ENCODE measurements at places on chromosomes 11 and 22.

DNA sequence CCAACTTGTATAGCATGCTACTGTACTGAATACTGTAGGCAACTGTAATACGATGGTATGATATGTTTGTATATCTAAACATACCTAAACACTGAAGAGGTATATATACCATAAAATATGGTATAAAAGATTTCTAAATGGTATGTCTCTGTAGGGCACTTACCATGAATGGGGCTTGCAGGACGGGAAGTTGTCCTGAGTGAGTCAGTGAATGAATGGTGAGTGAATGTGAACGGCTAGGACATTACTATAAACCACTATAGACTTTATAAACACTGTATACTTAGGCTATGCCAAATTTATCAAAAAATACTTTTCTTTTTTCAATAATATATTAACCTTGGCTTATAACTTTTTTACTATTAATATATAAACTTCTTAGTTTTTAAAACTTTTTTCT, 66.8 kb downstream of the ZC3H12C start:
- DNase-seq, result no peak

GRCh38 chr11:3109921-3110706, 52.9 kb upstream of the CARS1 start:
- peak; percentile 24 for DNase-seq

- no peak for DNase-seq
These were observed 13.2 kb downstream of the PPFIBP2 start for GRCh38 chr11:7527029-7527428.

DNA sequence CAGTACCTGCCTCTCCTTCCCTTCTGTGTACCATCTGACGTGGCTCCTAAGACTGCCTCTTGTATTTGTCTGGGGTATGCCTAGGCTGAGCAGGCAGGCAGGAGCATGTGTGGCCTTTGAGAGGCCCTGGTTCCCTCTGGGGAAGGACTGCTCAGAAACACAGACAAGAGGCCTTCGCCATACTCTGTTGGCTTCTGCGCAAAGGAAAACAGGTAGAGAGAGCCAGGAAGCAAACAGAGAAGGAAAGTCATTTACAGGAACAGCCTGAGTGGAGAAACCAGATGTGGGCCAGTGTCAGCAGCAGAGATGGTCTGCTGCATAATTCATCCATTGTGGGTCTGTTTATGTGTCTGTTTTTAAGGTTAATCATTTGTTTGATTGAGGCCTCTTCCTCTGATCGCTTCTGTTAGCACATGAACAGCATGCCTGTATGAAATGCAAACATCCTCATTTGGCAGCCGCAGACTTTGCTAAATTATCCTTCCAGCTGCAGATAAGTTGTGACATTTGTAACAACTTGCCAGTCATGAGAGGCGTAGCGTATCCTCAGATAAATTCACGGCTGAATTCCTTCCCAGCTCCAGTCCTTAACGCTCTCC, 119.4 kb downstream of the GALNT18 start:
- peak; percentile 55 for DNase-seq

GRCh38 chr11:120024046-120024445, 113.9 kb downstream of the TRIM29 start:
- DNase-seq, result no peak

DNA sequence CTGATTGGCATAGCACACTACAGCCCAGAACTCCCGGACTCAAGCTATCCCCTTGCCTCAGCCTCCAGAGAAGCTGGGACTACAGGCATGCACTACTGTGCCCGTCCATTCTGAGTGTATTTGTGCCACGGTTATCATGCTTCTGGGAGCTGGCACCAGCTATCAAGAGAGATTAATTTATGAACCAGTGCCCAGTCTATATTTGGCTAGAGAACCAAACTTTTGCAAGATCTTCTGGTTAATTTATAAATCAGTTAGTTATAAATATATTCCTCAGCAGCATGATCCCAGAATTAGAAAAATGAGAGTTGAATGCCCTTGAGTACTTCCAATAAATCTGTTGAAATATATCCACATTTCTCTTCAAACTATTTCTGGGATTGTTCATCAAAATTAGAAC, 67.5 kb upstream of the OR5AN1 start:
- no peak for DNase-seq

GRCh38 chr11:113470233-113470632, 5.0 kb downstream of the DRD2 start:
- DNase-seq, result no peak

GRCh38 chr11:83020942-83021779, 50.5 kb downstream of the RAB30 start:
- no peak for DNase-seq

DNA sequence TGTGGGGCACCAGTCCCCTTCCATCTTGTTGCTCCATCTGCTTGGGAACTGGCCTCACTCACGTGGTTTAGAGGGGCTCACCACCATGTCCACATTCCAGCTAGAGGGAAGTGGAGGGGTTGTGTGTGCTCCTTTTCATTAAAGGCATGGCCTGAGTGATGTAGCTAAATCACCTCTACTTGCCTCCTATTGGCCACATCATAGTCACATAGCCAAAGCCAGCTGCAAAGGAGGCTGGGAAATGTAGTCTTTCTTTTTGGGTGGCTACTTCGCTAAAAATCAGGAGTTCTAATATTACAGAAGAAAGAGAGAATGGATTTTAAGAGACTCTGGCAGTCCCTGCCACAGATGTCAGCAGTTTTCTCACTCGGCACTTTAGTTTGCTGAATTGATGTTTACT, 63.0 kb upstream of the ALX4 start:
- no peak for DNase-seq

- no peak for DNase-seq
These were observed 17.3 kb downstream of the ABCC8 start for GRCh38 chr11:17459236-17459896.

- DNase-seq, result peak; percentile 54
These were observed 16.8 kb downstream of the IGF2 start for GRCh38 chr11:2122222-2122906.

DNA sequence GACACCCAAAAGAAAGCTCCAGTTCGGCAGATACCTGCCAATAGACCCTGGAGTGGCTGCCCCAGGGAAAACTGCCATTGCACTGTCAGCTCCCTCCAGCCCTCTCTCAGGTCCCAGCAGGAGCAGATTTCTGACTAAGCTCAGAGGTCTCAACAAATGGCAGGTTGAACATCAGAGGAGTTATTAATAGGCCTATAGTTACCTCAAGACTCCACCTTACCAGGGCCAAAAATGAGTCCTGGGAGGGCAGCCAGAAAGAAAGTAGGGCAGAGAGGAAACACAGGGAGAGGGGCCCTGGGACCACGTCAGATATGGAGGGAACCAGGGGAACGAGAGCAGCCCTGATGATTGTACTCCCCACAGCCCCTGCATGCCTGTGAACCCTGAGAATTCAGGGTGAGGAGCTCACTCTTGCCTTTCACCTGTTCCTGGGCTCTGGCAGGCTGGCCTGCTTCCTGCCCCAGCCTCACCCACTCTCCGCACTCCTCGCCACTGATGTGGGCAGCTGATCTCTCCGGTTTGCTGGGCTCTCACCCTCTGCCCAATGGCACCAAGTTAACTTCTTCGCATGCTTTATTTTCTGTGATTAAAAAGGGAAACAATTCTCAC, 4.3 kb upstream of the RGL4 start:
- no peak for DNase-seq

- DNase-seq, result no peak
These were observed 2.7 kb upstream of the VPS37C start for GRCh38 chr11:61163714-61164605.

DNA sequence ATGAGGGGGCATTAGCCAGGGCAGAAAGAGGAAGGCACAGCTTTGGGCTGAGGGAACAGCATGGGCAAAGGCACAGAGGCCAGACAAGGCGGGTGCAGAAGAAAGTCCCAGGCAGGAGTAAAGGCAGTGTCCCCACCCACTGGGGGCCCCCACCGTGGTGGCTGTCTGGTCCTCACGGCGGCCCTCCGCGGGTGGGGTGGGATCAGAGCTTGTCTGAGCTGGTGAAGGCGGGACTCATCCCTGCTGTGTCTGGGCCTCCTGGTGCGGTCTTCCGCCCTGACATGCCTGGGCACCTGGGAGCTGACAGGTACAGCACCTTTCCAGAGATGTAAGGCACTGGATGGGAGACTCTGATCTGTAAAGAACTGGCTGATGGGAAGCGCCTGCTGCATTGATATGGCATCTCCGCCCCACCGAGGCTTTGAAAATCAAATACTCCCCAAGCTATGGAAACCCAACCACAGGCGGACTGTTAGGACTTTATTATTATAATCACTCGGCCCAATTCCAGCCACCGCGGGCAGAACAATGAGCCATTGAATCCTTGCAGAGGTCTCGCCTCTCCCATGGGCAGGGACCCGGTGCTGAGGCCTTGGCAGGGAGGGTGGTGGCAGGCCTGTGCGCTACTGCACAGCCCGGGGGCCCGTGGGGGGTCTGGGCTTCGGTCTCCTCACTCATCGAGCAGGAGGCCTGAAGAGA, 14.2 kb upstream of the GNB1L start:
- no peak for DNase-seq

GRCh38 chr22:32957200-32957803, 100.9 kb downstream of the SYN3 start:
- DNase-seq, result peak; percentile 74

GRCh38 chr11:67584881-67585873, 1.6 kb downstream of the GSTP1 start:
- DNase-seq, result peak; percentile 39

GRCh38 chr11:16028419-16028818, 327.9 kb downstream of the SOX6 start:
- no peak for DNase-seq

DNA sequence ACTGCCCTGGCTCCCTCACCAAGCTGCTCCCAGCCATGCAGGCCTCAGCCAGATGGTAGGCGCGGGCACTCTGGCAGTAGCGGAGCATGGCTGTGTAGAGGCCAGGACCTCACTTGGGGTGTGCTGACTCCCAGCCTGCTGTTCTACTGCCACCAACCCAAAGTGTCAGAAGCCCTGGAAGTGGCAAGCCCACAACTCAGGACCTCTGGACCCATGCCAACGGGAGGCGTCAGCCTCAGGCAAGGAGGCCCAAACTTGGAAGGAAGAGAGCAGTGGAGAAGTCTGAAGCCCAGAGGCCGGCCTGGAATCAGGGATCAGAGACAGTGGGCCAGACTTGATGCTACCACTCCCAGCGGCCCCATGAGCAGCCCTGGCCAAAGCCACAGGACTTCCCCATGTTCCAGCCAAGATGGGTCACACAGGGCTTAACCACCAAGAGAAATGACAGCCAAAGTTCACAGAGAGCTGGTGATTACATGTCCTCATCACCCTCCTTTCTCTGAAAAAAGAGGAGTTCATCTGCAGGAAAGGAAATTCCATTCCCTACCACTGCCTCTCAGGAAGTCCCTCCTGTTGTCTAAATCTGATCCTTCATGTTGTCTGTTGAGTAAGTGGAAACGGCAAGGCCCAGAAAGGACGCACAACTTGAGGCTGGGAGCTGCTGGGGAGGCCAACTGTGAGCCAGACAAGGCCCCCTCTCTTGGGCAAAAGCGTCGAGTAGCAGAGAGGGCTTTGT, 4.4 kb downstream of the ARRB1 start:
- no peak for DNase-seq

DNA sequence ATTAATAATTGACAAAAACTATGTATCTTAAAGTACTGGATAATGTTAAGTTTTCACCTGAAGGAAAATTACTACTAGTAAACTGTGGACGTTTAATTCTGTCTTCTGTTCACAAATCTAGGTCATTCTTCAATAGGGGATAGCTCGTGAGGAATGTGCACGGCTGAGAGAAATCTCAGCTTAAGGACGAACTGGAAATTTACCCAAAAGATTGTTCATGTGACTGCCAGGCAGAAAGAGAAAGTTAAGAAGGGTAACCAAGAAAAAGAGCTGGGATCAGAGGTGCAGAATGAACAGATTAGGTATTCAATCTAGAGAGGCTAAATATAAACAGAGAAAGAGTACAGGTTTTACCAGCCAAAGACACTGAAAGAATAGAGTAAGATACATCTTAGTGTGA, 245.3 kb downstream of the CASP12 start:
- no peak for DNase-seq

DNA sequence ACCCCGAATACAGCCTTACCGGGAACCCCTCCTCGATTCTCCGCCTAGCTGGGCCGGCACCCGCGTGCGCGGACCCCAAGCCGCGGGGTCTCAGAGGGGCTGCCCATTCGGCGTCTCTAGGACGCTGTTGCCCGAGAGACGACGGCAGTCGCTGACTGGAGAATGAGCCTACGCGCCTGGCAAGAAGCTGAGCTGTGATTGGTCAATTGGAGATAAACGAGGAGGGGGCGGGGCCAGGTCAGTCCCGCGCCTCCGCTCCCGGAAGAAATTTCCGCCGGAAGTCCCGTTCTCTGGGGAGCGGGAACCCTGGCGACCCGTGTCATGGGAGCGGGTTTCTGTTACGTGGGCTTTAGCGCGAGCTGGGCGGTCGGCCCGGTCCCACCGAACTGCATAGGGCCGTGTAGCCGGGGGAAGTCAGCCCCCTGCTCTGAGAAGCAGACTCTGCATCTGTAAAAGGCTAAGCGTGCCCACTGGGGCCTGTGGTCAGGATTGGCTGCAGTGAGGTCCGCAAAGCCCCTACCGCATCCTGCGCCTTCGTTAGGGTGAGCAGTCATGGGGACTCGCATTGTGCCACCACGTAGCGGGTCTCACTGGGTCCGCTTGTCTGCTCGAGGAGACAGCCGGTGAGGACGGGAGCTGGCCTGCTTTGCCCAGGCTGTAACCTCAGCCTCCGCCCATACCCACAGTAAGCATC, at the start of gene EFCAB6:
Gene EFCAB6 (minus strand): TSS at position 157 of the 694 bp plus-strand sequence. CDS start 29,987 bp downstream, outside the sequence.
- peak; percentile 99 for DNase-seq

- DNase-seq, result no peak
These were observed 92.3 kb upstream of the POU2AF2 start for GRCh38 chr11:111153194-111153593.

GRCh38 chr22:41152902-41153301, 52.2 kb upstream of the L3MBTL2 start:
- no peak for DNase-seq

DNA sequence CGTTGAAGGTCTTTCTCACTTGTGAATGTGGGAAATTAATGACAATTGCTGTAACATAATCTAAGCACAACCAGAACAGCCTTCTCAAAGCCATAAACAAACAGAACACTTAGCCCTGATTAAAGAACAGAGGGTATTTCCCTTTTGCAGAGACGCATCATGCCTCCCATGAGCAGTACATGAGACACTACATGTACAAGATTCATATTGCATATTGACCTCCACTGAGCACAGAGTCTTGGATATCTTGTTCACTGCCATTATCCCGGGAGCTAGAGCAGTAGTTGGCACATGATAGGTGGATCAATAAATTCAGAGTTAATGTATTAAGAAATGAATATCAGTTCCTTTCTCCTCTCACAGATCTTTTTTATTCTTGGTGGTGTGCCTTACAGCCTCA, 1194.3 kb upstream of the TENM4 start:
- no peak for DNase-seq

DNA sequence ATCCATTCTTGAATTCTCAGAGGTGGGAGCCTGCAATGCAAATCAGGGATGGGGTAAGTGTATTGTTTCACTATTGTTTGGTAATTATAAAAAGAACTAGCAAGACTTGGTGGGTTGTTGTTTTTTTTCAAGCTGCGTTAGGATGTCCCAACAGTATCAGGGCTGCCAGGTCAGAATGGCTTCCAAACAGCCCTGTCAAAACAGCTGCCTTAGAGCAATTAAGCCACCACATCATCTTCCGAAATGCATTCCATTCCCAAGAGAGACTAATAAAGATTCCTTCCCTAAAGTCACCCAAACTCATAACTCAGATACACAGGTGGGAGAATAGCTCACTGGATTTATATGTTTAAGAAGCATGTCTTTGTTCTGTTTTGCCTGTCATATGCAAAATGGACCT, 23.5 kb downstream of the BBOX1 start:
- no peak for DNase-seq
